ENCODE measurements at places on chromosomes 1 and 21.

GRCh38 chr1:220880726-220881506 is 1.7 kb downstream of the HLX start:
- DNase-seq, result no peak

DNA sequence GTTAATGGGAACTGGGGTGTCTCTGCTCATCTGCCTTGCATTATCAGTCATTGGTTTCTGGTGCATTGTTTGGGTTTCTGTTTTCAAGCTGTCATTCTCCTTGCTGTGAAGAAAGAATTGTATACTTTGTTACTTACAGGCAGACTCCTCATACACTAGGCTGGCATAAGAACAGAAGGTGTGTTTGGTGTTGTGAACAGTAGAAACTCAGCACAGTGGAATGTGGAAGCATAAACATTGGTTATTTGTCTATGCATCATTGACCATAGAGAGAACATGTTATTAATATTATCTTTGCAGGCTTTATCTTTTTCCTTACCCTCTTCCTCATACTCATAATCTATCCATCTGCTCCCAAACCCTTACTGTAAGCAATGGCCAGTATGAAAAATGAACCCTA is 18.2 kb downstream of the C1orf87 start:
- DNase-seq, result no peak

DNA sequence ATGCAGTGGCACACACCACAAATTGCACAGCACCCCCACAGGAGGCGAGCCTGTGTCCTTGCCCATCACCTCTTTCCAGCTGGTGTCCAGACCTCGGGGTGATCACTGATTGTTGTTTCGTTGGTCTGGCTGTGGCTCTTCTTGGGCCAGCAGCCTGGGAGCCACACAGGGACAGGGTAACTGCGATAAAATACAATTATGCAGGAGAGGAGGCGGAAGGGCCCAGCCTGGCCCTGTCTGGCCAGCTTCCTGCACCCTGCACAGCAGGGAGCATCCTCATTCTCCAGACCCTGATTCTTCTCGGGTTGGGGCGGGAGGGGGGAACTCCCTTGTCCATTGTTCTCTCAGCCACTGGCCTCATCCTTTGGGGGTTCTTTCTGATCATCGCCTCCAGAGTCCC is 83.6 kb downstream of the ADARB1 start:
- no peak for DNase-seq

- DNase-seq, result no peak
Observed at GRCh38 chr1:55519937-55520683, 304.9 kb upstream of the USP24 start.

GRCh38 chr1:154669464-154670282 is 61.7 kb upstream of the ADAR start:
- peak; percentile 67 for DNase-seq

DNA sequence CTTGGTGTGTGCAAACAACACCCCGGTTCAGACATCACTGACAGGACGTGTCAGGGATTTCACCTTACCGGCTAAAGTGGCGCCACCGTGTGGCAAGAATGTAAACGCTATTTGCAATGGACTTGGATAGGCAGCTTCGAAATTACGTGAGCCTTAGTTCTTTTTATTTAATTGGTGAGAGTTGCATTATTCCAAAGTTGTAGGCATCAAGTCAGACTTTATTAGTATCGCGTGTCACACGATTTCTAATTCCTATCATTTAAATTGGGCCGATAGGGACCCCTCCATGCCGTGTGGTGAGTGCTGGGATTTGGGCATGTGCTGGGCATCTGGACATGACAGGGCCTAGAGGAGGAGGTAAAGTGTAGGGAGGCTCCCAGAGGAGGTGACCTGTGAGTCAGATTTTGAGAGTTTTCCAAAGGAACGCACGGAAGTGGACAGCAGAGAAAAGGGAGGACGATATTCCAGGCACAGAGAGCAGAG is 14.5 kb upstream of the CPT2 start:
- DNase-seq, result peak; percentile 80

DNA sequence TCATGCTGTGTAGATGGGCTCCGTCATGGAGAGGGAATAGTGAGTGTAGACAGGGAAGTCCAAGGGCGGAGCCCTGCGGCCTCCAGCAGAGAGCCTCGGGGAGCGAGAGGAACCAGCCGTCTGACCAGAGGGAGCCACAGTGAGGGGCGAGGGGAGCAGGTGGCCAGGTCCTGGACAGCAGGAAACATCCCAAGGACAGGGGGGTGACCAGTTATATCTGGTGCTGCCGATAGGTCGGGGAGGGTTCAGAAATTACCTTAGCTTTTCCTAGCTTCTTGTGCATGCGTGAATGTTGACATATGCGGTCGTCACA is 46.5 kb downstream of the TRAPPC10 start:
- no peak for DNase-seq
